Spleen (tissue), 13 donors: ENCODE measurements at places on chromosomes 2 and 18.

GRCh38 chr18:31241900-31242409, 76.0 kb upstream of the DSG1 start:
- no peak for DNase-seq

- no peak for DNase-seq
Measured at GRCh38 chr2:1544478-1545069, 131.3 kb downstream of the TPO start.

- DNase-seq = no peak
Measured at GRCh38 chr2:47075361-47076125, 79.6 kb downstream of the STPG4 start.

GRCh38 chr2:24691806-24692205, 101.4 kb downstream of the PTRHD1 start:
- DNase-seq = no peak

GRCh38 chr2:6982934-6983589, 65.8 kb downstream of the RNF144A start:
- DNase-seq = no peak

DNA sequence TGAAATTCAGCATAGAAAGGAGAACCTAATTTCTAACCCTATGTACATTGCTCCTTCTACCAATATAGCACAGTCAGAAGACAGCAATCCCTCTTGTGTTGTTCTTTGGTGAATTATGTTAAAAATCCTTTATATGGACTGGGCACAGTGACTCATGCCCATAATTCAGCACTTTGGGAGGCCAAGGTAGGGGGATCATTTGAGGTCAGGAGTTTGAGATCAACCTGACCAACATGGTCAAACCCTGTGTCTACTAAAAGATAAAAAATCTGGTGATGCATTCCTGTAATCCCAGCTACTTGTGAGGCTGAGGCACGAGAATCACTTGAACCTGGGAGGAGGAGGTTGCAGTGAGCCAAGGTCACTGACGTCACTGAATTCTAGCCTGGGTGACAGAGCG, 195.6 kb downstream of the TMX3 start:
- DNase-seq = no peak

DNA sequence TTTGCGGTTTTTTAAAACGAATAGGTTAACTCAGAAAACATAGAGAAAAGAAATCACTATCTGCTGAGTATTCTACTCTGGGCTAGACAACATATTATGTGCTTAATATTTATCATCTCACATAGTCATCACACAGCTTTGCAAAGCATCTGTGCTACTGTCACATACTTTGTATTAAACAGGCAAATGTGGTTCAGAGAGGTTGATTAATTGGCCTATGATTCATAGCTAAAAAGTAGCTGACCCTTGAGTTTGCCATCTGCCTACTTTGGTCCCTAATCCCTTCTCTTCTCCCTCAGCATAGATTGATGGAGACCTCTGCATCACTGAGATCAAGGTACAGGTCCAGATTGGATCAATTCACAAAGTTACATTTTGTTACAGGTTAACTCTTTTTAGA, 21.4 kb downstream of the ANKRD30B start:
- DNase-seq = no peak

DNA sequence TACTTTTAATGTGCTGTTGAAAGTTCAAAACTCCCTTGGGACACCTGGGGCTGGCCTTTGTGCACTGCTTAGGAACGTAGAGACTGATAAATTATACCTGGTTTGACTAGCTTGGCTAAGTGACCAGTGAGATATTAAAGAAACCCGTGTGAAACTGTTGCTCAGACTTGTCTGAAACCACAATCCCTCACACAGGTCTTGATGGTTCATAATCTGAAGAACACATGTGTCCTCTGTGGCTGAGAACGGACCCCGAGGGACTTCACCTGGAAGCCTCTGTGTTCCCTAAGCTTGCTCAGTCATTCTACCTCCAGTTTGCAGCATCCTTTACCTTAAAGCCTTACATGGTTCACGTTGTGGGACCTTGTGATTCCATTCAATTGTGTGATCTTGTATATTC, 218.8 kb downstream of the CBLN2 start:
- no peak for DNase-seq

DNA sequence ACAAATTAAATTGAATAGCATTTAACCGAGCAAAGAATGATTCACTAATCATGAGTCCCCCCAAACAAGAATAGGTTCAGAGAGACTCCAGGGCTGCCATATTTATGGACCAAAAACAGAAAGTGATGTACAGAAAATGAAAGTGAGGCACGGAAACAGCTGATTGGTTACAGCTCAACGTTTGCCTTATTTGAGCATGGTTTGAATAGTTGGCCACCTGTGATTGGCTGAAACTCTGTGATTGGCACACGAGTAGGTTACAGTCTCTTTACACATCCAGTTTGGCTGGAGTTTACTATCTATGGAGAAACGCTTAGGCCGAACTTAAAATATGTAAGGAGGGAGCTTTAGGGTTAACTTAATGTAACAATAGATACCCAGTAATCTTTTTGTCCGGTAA, 27.0 kb upstream of the DPYSL5 start:
- no peak for DNase-seq

DNA sequence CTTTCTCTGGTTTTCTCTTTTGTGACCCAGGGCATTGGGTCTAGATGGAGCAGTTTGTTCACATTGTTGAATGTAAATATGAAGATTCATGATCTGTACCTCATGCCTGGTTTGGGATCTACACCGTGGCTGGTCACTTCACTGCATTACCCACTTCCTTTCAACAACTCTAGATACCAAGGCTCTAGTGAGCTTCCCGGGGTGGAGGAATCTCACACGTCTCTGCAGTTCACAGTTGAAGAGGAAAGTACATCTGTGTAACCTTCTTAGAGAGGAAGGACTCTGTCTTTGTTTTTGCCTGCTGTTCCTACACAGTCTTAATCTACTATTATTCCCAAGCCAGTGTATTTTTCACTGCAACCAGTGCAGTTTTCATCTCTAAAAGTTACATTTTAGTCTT, 574.8 kb downstream of the MBD2 start:
- no peak for DNase-seq

DNA sequence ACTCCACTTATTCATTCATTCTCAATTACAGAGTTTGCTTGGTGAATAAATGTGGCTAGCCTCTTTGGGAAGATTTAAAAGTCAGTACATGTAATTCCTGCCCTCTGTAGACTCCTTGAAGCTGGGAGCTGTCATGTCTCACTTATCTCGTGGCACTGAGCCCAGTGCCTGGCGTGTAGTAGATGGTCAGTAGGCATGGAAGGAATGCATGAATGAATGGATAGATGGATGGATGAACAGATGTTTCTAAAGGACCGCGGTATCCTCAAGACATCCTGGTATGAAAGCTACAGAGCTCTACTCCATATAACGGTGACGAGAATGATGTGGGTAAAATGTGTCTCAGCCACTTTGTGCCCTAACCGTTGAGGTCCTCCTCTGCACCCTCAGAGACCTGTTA, 83.0 kb downstream of the MARCO start:
- DNase-seq = no peak

DNA sequence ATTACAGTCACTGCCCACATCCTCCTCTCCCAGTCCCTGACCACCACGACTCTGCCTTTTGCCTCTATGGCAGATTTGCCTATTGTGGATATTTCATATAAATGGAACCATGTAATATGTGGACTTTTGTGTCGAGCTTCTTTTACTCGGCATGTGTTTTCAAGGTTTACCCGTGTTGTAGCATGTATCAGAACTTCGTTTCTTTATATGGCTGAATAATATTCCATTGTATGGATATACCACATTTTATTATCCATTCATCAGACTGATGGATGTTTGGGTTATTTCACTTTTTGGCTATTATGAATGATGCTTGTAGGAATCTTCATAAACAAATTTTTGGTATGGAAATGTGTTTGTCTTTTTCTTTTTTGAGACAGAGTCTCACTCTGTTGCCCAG, 24.2 kb upstream of the E2F6 start:
- no peak for DNase-seq

GRCh38 chr2:172672114-172672513, 63.5 kb upstream of the RAPGEF4 start:
- no peak for DNase-seq

DNA sequence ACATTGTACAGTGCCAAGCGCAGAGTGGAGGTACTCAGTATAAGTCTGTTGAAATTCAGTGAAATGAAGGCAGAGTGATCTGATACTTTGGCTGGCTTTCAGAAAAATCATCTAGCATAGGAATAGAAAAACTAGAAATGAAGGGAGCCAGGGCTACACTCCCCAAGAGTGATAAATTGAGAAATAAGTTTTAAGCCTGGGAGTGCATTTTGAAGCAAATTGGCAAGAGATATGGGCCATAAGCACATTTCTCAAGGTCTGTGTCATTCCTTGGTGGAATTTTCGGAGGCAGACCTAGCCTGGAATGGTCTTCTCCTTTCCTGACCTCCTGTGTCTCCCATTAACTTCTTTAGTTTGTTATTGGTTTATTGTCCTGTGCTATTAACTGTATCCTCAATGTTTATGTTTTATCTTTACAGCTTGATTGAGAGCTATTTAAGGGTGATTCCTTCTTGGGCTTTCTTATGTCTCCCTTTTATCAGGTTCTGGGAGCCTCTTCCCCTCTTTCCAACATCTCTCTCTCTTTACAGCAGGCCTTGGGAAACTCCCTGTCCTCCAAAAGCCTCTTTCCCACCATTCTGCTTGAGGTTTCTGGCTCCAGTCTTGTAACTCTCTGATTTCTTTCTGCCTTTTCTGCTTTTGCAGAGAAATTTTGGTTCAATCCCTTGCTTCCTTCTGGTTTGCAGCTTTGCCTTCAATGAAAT, 649.5 kb downstream of the SLC4A3 start:
- no peak for DNase-seq

GRCh38 chr18:8847900-8848299, 142.5 kb downstream of the MTCL1 start:
- DNase-seq = no peak

GRCh38 chr2:181947273-181947672, 38.4 kb upstream of the PPP1R1C start:
- DNase-seq = no peak

DNA sequence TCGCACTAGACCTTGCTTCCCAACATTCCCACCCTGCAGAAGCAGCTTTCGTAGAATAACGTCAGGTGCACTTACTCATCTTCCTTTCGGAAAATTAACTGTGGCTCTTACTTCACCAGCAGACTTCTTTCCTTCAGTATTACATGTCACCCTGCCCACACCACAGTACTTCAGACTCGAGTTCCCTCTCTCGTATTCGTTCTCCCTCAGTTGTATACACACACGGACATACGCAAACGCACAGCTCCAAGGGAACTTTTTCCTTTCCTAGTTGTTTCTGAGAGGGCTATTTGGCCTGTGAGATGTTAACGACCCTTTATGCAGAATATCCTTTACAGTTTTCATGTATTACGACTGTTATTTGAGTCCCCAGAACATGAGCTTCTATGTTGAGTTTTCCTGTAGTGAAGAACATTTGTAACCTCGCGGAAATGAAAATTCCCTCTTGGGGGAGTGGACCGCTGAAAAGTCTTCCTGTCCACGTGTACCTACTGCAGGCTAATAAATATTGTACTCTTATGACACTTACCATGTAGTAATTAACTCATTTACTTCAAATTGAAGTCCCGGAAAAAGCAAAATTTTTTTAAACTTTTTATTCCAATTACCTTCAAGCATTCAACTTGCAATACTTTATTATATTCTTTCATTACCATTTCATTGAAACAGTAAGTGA, 908 bp downstream of the ERLEC1 start:
- no peak for DNase-seq

GRCh38 chr2:232688201-232688600, 8.9 kb upstream of the GIGYF2 start:
- peak; percentile 46 for DNase-seq

DNA sequence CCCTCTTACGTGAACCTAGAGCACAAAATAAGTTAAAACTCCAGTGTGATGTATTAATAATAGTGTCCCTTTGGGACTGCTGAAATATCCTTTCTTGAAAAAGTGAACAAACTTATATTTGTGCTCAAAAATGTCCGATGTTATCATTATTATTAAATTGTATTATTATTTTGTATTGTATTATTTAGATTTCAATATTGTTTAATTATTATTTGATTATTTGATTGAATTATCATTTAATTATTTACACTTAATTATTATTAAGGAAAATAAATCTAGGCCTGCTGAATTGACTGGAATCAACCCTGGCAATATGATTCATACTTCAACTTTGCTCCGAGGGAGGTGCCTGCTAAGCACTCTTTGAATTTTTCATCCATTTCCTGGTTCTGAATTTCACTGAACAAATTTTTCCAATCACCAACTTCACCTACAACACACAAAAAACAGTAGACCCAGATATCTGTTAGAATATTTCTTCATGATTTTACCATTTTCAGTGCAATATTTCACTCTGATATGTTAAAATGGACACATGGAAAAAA, 10.9 kb upstream of the EIF2AK2 start:
- DNase-seq = no peak

- DNase-seq = no peak
Measured at GRCh38 chr18:58456625-58457024, 172.3 kb downstream of the ALPK2 start.

- DNase-seq = peak; percentile 81
Measured at GRCh38 chr18:24118750-24119577, 19.9 kb upstream of the CABYR start.

DNA sequence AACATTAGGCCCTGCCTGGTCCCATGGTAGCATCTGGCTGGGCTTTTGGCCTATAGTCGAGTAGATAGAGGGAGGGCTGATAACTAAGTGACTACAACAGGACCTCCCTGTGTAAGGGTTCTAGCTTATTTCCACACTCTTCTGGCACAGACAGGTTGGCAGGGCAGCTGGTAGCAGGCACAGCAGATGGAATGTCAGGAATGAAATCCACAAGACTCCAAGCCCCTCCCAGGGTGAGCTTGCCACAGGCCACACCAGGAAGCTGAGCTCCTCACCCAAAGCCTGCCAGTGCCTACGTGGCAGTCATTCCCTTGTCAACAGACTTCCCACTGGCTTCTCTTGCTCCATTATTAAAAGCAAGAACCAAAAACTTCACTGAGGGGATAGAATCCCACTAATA, 20.7 kb upstream of the C1QL2 start:
- no peak for DNase-seq

DNA sequence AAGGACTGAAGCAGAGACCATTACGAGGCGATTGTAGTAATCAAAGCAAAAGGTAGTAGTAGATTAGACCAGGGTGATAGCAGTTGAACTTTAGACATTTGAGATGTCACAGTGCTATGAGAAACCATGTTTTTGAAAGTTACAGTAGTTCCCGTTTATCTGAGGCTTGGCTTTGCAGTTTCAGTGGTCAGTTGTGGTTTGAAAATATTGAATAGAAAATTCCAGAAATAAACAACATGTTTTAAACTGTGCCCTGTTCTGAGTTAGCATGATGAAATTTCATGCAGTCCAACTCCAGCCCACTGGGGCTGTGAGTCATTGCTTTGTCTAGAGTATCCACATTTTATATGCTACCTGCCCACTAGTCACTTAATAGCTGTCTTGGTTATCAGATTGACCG, 47.5 kb downstream of the ZNF638 start:
- no peak for DNase-seq
